Testis (tissue), 5 donors: ENCODE measurements at places on chromosomes 3 and 15.
A peak's percentile ranks its signal among the peaks of the same experiment; 100 is the strongest.

- DNase-seq: no peak
These were observed 83.2 kb downstream of the GADL1 start for GRCh38 chr3:30811151-30811795.

- no peak for DNase-seq
These were observed 655.3 kb upstream of the ALCAM start for GRCh38 chr3:104711406-104711805.

- DNase-seq: peak; percentile 99
These were observed at the start of gene SELENOK for GRCh38 chr3:53891497-53892285. Gene SELENOK, minus strand, starts transcription at chr3:53891859.

DNA sequence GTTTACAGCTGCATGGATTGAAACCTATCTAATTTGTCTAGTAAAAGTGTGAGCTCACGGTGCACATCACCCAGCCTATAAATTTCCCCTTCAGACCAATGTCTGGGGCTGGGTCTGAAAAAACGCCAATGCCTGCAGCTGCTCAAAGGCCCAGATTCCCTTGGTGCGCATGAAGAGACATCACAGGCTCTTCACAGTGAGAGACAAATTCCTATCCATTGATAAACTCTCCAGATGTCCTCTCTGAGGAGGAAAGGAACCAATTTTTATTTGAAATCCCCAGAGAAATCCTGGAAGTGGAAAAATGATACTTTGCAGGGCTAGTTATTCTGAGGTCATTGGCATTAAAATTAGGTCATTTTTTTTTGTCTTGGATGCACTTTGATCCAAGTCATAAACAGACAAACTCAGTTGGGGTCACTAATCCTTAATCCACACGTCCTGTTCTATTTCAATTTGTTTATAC is 360.5 kb downstream of the EPHA3 start:
- no peak for DNase-seq

DNA sequence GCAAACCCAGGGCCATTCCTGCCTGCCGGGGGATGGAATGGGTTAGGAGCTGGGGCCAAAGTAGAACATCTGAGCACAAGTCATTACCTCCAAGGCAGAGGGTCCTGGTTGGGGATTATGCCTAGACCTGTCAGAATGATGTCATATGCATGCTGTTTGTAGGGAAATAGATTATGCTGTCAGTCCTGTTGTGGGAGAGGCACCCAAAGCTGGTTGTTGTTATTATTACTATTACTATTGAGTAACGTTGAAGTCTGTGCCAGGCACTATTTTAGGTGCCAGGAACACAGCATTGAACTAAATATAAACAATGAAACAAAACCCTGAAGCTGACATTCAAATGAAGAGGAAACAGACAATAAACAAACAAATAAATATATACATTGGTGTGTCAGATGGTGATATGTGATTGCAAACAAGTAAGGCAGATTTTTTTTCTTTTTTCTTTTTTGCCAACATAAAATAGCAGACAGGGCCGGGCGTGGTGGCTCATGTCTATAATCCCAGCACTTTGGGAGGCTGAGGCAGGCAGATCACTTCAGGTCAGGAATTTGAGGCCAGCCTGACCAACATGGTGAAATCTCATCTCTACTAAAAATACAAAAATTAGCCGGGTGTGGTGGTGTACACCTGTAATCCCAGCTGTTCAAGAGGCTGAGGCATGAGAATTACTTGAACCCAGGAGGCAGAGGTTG is 2.0 kb downstream of the P4HTM start:
- no peak for DNase-seq

GRCh38 chr3:131018970-131019369 is 7.7 kb downstream of the ASTE1 start:
- no peak for DNase-seq

GRCh38 chr3:150259526-150260397 is 148.3 kb upstream of the TSC22D2 start:
- DNase-seq: no peak

DNA sequence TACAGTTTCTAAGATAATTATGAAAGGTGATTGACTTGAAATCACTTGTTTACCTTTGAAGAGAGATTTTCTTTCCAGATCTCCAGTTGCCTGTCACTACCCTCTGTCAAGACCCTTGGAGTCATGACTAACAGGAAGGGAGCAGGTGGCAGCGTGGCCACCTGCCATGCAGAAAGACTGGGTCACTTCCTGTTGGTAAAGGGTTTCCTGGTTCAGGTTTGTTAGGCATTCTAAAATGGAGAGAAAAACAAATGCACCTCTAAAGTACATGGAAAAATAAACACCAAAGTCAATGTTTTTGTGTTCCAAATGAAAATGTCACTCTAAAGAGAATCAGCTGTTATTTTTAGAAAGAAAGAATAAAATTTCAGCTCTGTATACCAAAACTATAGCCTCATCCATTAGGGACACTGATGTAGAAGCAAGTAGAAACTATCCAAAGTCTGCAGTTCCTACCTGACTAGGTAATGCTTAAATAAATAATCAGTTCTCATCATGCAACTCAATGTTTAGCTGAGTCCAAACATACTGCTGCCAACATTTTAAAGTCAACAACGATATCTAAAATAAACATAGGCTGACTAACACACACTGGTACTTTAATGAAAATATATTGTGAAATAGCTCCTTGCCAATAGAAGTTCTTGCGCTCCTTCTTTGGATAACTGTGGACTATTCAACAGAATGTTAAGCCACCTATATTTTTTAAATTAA is 23.9 kb upstream of the TM4SF1 start:
- no peak for DNase-seq

DNA sequence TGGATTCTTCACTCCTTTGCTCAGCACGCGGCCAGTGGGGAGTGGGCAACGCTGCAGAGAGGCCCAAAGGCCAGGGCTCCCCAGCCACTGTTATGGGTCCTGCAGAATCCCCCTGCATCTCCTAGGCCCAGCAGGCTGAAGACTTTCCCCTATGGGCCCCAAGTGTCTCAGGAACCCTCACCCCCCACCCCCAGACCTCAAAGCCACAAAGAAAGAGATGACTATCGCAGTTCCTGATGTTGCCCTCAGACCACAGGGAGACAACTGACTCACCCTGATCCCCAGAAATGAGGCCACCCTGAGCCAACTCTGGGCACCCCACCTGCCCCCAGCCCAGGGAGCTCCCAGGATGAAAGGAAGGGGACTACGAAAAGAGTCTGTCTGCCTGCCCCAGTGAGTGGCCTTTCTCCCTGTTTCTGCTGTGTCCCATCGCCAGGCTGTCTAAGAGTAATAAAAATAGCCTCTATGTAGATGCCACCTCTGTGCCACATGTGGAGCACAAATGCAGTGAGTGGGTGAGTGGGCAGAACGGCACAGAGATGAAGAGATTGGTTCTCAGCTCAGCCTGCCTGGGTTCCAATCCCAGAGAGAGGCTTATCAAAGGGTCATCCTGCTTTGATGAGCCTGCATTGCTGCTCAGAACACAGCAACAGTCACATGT is 283.0 kb downstream of the UACA start:
- no peak for DNase-seq

GRCh38 chr15:75210811-75211230 is 9.1 kb downstream of the C15orf39 start:
- no peak for DNase-seq

DNA sequence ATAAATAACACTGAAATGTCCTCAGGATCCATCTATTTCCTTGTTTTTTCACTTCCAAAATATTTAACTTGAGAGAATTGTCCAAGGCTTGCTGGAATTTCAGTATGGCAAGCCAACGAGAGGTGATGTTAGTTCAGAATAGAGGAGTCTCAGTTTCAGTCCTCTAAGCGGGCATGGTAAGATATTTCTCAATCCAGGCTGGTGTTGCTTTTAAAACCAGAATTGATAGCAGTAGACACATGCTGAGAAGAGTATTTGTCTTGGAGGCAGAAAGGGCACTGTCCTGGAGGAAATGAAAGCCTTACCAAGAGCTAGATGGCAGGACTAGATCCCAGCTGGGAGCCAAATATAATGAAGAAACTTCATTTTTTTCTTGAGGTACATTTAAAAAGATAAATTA is 23.1 kb downstream of the PHLDB2 start:
- no peak for DNase-seq

- no peak for DNase-seq
These were observed 114.6 kb upstream of the ACP3 start for GRCh38 chr3:132202586-132202985.

DNA sequence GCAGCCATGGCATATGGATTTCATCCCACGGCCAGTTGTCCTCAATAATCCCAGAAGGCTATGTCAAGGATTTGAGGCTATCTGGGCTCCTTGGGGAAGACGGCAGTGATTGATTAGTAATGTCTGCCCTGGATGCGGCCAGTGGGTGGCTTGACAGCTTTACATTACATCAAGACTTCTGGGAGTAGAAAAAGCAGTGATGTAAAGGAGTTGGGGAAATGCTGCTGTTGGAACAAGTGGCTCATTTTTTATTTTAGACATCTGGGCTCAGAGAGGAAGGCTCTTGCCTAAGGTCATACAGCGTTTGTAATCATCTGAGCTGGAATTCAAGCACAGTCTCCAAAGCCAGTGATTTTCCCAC is 94.1 kb downstream of the FLNB start:
- DNase-seq: no peak

GRCh38 chr3:195013411-195014361 is 257.3 kb downstream of the XXYLT1 start:
- DNase-seq: no peak

DNA sequence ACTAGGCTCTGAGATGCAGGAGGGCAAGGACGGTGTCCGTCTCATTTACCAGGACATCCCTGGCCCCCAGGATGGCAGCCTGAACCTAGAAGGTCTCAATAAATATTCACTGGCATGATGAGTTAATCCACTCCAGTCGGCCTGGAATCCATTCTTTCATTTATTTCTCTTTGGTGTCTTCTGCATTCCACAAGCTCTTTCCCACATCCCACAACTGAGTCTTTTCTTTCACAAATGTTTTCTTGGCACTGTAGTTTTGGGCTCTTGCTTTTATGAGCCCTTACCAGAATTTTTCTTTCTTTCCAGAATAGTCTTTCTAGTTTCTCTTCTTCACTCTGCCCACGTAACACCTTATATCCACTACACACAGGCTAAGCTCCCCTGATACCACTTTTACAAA is 778.0 kb downstream of the AGBL1 start:
- DNase-seq: no peak

DNA sequence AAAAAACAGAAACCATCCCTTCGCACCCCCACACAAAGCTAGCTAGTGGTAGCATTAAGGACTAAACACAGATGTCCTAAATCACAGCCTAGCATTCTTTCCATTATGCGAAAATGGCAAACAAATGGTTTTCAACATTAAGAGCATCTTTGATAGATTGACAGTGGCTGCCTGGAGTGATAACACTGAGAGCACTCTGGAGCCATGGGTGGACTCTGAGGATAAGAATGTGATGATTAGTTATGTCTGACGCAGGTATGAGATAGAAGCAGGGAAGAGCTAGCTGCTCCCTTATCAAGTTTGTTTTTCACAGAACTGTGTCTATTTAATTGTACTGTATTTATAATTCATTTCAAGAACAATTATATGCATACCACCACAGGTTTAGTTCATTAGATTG is 142.9 kb downstream of the PDZRN3 start:
- no peak for DNase-seq

DNA sequence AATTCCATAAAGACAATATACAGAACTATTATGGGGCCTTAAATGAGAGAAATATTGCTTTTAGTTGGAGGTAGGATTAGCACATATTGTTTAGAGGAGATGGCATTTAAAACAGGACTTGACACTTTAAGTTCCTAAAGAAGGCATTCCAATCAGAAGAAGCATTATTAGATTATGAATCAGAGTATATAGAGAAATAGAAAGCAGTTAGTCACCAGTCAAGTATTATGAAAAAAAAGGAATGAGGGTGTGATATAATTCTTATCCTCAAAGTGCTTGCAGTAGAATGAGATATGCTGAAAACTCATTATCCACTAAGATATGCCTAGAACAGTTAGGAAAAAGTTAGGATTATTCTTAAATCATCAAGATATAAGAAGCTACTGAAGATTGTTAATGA is 456.2 kb downstream of the ZNF385D start:
- DNase-seq: no peak

- peak; percentile 91 for DNase-seq
These were observed 24.4 kb upstream of the COPG1 start for GRCh38 chr3:129224984-129225393.

DNA sequence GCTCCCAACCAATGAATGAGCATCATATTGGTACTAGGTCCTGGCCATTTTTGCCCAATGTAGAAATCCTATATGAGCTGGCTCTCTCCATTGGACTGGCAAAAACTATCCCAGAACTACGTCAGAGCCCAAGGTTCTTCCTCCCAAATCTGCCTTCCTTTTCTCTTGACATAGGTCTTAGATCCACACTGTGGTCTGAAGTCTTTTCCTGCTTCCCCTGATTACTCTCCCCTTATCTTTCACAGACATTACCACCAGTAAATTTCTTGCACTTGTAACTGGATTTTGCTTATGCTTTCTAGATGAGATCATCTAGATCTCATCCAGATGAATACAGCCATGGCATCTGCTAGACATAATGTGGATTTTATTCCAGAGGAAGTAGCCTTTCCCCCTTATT is 141.2 kb upstream of the GADL1 start:
- DNase-seq: no peak

- no peak for DNase-seq
These were observed 142.5 kb upstream of the C2CD4B start for GRCh38 chr15:62307551-62307950.

DNA sequence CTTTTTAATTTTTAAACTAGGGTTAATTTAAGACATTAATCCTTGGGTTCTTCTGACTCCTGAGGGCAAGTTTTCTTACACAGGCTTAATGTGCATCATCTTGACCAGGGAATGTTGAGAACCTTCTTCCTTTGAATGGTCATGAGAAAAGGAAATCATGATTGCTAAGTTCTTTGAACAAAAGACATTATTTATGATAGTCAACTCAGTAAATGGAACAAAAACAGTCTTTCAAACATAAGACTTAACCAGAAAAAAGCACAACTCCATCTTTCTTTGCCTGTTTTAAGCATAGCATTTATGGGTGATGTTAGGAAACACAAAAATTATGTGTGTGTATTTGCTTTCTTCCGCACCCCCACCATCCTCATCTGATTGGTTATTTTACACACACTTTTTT is 5.4 kb downstream of the TLNRD1 start:
- DNase-seq: no peak

DNA sequence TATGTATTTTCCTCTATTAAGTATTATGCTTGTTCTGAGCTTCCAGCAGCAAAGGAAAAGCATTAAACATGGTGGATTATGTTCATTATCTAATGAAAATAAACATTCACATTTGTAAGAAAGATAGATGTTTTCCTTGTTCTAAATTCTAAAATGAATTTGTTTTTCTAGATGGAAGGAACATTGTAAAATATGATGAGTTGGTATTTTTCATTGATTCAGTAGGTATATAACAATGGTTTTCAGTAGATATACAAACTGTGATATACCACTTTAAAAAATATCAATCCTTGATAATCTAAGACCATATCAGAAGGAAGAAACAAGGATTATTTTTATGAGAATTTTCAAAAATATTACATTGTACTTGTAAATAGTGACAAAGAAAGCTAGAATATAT is 290.6 kb upstream of the GOLIM4 start:
- no peak for DNase-seq
